C1 segment of cervical spinal cord (tissue), 14 donors: ENCODE measurements at places on chromosomes 7 and 10.
A peak's percentile ranks its signal among the peaks of the same experiment; 100 is the strongest.

- no peak for DNase-seq
Measured at GRCh38 chr7:23072048-23072447, 33.5 kb upstream of the KLHL7 start.

GRCh38 chr10:1043532-1043995 is 5.4 kb downstream of the IDI1 start:
- no peak for DNase-seq

DNA sequence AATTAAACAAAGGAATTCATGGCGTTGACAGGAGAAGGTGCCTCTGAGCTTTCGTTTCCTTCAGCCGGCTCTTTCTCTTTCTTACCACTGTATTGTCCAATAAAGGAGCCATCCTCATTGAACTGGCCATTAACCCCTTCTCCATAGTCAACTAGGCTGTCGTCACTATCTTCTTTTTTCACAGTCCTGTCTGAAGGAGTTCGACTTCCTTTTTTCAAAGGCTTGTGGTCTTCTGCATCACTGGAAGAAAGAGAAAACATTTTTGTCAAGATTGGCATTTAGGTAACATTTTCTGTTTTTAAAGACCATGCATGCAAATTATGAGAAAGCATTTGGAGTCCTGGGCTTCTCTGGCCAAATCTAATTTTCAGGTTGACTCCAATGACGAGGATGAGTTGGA is 19.7 kb upstream of the LAMB4 start:
- no peak for DNase-seq

DNA sequence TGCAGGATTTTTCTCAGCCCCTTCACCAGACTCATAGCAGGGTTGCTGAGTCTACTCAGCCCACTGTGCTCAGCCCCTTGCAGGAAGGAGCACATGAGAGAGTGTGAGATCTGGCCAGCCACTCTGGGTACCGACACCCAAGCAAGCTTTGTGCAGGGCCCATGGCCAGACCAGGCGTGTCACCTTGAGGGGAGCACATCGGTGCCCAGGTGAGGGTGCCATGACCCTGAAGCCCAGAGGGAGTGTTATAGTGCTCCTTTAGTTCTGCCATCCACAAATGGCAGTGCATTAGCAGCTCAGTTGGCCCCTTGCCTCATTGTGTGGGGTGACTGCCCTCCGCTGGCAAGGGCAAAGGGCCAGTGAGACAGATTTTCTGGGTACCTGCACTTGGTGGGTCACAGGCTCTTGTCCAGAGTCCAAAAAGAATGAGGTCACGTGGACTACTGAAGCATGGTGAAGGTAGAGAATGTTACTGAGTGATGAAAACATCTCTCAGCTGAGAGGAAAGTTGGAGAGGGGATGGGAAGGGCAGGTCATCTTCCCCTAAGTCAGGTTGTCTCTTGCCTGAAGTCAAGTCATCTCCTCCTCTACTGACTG is 181.8 kb downstream of the MACC1 start:
- no peak for DNase-seq

- peak; percentile 93 for DNase-seq
Measured at GRCh38 chr7:117116211-117116610, 162.9 kb downstream of the ST7 start.

DNA sequence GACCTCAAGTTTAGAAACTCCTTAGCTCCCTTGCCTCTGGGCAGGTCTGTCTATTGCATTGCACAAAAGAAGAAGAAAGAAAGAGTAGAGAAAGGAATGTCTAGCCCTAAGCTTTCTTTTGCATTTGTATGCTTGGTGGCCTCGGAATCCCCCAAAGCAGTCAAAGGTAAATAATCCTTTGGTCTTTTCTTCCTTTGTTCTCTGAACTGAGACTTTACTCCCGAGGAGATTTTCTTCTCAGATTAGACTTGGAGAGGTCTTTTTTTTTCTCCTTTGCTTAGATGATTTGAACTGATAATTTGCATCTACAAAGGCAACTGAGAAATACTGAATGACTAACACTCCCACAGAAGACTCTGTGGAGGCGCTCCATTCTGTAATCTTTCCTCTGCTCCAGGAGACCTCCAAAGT is 93.2 kb downstream of the AKR1D1 start:
- no peak for DNase-seq

DNA sequence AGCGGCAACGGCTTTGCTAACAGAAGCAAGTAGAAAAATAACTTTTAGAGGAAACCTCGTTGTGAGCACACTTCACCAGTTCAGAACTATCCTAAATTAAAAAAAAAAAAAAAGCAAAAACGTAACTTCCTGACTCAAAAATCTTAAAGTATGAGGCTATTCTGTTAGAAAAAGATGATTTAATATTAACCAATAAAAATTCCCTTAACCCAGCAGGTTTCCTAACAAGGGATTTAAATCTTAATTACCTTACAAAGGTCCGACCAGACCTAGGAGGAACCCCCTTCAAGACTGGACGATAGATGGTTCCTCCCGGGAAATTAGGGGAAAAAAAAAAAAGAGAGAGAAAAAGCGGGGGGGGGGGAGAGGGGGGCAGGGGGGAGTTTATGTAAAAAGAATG is 22.9 kb upstream of the CHST3 start:
- no peak for DNase-seq
